ENCODE measurements at places on chromosomes 12 and 14.

GRCh38 chr14:104357689-104358527 lies 219.5 kb downstream of the KIF26A start:
- DNase-seq = no peak

- DNase-seq = no peak
Observed at GRCh38 chr14:71183876-71184689, 276.8 kb downstream of the PCNX1 start.

- no peak for DNase-seq
Observed at GRCh38 chr14:85911044-85911443, 381.1 kb downstream of the FLRT2 start.

DNA sequence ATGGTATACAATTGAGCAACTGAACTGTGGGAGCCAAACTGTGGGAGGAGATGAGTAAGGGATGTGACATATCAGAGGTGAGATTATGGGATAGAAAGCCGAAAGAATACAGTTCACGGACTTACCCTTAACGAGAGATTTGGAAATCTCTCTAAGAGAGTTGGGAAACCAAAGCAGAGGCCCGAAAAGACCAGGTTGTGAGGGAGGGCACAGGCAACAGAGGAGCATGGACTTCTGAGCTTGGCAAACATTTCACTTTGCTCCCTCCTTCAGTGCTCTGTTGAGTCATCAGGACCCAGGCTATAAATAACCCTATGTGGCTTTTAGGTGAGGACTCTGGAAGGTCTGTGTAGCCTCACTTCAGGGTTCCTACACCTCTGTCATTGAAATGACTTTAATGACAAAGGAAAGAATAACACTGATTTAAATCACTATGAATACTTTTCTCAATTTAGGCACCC lies 120.6 kb downstream of the TGFB3 start:
- DNase-seq = peak; percentile 49

GRCh38 chr14:72742838-72743195 lies 151.1 kb downstream of the DPF3 start:
- DNase-seq = no peak

DNA sequence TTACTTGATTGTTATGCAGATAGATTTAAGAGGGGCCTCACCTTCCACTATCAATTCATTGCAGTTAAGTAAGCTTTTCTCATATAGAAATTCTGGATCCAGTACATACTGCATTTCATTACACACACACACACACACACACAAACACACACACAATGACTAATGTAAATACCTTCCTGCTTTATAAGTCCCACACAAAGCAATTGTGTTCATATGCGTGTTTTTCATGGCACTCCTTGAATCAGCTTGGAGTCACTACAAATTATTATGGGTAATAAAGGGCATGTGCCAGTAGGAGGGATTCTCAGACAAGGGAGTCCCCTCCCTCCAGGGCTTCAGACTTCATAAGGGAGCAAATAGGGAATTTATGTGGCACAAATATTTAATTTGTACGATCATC lies 4.5 kb downstream of the MIPOL1 start:
- no peak for DNase-seq

DNA sequence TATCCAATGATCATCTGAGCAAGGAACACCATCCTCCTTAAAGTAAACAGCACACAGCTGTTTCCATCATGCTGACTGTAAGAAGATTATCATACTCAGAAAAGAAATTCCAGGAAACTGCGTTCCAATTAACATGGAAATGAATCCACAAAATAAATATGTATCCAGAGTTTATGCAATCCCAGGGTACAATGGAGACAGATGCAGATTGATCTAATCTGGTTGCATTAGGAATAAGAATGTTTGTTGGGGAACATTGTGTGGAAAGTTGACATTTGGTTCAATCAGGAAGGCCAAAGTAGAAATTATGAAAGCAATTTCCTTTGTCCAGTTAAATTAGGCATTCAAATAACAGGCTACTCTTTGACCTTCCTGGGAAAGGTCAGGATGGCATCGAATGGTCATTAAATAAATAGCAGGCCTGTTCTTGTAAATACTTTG lies 236.9 kb upstream of the AMIGO2 start:
- DNase-seq = no peak

GRCh38 chr12:114747012-114747858 lies 63.3 kb upstream of the TBX3 start:
- no peak for DNase-seq

GRCh38 chr14:106848330-106849121 lies 1322.1 kb downstream of the TMEM121 start:
- DNase-seq = peak; percentile 63

DNA sequence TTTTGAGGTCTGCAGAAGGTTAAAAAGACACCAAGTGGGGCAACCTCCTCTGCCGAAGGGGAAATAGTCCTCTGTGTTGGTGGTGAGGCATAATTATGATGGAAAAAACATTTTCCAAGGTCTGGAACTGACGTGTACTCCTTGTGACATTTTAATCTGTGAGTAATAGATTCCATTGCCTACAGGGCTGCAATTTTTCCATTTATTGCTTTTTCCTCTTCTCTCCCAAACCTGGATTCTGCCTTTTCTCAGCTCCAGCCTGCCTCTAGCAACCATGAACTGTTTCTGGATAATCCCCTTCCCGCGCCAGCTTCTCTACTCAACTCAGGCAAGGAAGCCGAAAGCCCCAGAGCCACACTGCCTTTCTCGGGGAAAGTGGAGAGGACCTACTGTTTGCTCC lies 230.1 kb upstream of the PLXNC1 start:
- peak; percentile 39 for DNase-seq

- peak; percentile 54 for DNase-seq
Observed at GRCh38 chr12:125092872-125093680, 27.8 kb downstream of the AACS start.

GRCh38 chr12:47079981-47080724 lies 394 bp upstream of the AMIGO2 start:
- peak; percentile 85 for DNase-seq

GRCh38 chr14:81927070-81927469 lies 393.4 kb upstream of the SEL1L start:
- DNase-seq = no peak

GRCh38 chr12:59304077-59304721 lies 291.6 kb upstream of the SLC16A7 start:
- DNase-seq = no peak

DNA sequence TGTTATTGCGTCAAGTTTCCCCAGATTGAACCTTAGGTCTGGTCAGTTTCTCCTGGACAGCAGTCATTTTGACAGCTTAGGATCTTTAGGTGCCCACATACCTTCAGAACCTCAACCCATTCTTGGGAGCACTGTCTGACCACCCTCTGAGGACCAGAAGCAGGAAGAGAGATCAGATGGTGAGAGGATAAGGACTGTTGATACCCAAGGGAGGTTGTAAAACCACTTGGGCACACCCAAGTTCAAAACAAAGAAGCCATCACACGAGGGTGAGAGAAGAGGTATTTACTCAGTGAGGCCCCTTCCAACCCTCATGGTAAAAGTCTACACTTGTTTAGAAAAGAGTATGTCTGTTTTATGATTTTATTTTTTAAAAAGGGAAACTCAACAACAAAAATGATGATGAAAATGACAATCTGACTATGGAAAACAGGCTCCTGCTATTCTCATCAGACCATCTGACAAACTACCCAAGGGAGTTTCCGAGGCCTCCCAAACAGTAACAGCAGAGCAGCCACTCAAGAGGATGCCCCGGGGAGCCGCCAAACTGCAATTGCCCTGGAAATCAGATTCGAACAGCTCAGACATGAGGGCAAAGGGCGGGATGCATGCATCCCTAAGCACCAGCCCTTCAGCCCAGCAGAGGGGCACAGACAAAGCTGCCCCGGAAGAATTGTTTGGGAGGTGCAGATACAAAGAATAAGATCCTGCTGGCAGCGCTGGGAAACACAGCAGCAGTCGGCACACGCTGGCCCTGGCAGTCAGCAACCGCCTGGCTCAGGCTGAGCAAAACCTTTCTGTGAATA lies 162.6 kb upstream of the PLEKHG7 start:
- no peak for DNase-seq

- DNase-seq = no peak
Observed at GRCh38 chr12:32647275-32647674, 31.8 kb upstream of the DNM1L start.

DNA sequence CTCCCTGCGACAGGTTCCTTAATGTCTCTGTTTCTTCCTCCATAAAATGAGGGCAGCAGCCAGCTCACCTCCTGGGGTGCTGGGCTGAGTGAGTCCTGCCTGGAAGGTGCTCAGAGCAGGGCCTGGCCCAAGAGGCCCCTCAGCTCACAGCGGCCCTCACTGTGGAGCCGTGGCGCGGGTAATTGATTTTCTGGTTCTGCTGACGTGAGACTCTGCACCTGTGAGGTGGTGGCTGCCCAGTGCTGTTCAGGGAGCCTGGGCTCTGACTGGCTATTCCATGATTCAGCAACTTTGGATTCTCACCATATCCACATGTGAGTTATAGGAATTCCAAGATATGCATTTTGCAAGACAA lies 266.6 kb downstream of the ADGRD1 start:
- DNase-seq = no peak

DNA sequence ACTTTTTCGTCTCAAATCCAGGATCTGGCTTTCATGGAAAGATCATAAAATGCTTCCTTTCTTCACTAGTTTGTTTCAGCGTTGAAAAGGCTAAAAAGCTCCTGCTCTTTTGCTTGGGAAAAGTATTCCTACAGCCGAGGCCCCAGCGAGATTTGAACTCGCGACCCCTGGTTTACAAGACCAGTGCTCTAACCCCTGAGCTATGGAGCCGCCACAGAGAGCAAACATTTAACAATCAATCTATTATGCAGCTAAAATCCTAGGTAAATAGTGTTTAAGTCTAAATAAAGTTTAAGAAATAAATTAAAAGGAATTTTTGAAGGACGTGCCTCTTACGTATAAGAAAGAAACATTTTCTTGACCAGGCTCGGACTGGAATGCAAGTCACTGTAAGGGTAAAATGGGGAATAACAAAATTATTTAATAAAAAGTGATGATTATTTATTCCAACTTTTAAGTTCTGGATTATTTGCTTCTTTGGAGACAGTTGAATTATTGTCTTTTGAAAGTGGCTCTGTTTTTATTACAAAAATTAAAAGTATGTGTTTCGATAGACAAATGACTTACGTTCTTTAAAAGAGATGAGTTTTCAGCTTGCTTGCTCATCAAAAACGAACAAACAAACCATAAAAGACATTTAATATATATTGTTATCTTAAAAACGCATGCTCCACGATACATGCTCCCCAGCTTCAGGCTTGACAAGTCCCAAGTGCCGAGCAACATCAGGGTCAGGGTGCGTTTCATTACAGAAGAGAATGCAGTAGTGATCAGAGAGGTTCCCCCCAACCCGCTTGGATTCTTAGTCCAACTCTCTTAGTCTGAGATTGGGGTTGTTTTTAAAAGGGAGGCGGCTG lies 10.2 kb downstream of the OR6S1 start:
- DNase-seq = peak; percentile 47

DNA sequence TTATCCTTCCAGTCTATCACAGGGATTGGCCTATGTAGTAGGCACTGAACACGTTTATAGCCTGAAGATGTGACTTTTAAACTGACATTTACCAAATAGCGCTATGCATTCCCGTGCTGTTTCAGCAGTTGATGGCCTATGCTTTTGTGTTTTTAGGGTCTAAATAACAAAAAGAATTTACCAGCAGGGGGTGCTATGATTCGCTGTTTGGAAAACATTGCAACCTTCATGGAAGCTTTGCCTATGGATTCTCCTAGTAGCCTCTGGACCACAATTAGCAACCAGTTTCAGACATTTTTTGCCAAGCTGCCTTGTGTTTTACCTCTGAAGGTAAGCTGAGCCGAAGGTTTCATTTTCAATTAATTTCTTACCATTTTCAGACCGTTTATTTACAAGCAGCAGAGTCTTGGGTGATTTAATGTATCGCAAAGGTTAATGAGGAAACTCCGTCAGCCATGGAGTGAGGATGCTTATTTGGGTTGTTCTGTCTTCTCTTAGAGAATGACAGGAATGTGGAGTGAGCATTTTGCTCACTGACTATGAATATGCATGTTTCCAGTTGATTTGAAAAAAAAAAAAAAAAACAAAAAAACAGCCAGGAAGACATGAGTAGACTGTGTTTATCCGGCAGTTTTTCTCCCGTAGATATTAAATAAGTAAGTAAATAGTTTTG lies 133.1 kb downstream of the PRIMA1 start:
- DNase-seq = peak; percentile 37

DNA sequence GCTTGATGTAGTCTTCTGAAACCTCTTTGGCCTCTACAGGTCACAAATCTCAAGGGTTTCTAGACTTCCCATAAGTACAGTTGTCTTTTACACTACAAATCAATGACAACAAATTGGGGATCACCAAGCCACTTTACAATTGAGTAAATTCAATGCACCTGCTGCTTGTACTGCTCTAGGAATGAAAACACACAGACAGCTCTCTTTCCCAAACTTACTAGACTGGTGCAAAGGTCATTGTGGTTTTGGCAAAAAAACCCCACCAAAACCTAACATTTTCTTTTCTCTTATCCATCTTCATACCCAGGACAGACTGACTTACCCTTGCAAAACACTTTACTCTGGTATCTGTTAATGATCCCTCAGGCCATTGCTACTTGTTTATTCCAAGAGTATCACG lies 2.7 kb downstream of the M6PR start:
- no peak for DNase-seq

- DNase-seq = no peak
Observed at GRCh38 chr14:99740411-99740810, 52.8 kb upstream of the EML1 start.

DNA sequence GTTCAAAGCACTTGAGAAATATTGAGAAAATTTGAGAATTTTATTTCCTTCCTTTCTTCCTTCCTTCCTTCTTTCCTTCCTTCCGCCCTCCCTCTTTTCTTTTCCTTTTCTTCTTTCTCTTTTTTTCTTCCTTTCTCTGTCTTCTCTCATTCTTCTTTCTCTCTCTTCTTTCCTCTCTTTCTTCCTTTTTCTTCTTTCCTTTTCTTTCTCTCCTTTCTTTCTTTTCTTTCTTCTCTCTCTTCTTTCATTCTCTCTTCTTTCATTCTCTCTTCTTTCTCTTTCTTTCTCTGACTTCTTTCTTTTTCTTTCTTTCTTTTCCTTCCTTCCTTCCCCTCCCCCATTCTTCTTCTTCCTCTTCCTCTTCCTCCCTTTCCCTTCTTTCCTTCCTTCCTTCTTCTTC lies 44.9 kb downstream of the CD163L1 start:
- DNase-seq = no peak

DNA sequence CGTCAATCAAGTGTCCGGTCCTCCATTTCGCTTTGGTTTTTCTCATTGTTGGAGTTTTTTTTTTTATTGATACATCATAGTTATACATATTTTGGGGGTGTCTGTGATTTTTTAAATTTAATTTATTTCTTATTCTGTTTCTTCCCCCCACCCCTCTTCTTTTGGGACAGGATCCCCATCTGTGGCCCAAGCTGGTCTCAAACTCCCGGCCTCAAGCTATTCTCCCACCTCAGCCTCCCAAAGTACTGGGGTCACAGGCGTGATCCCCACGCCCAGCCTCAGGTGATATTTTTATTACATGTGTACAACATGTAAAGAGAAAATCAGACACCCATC lies 51.3 kb upstream of the ZFP36L1 start:
- no peak for DNase-seq
